ENCODE measurements at places on chromosomes 16 and 17.

DNA sequence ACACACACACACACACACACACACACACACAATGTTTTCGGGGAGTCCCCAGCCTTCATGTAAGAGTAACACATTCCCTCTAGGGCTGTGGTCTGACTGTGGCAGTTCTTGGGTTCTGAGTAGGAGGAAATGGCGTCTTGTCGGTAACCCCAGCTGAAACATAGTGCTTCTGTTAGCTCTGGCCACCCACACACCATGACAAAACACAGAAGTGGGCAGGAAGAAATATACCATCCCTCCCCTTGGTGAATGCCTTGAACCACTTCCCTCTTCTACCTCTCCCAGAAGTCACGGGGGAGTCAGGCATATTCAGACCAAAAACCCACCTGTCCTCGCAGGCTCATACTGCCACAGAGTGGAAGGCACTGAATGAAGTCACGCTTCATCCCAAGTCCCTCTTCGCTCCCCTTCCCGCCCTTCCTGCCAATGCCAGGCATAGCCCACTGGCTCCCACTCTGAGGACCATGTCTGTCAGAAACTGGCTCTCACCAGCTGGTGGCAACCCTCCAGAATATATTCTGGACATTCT lies 11.5 kb downstream of the SLC35B1 start:
- no peak for DNase-seq

DNA sequence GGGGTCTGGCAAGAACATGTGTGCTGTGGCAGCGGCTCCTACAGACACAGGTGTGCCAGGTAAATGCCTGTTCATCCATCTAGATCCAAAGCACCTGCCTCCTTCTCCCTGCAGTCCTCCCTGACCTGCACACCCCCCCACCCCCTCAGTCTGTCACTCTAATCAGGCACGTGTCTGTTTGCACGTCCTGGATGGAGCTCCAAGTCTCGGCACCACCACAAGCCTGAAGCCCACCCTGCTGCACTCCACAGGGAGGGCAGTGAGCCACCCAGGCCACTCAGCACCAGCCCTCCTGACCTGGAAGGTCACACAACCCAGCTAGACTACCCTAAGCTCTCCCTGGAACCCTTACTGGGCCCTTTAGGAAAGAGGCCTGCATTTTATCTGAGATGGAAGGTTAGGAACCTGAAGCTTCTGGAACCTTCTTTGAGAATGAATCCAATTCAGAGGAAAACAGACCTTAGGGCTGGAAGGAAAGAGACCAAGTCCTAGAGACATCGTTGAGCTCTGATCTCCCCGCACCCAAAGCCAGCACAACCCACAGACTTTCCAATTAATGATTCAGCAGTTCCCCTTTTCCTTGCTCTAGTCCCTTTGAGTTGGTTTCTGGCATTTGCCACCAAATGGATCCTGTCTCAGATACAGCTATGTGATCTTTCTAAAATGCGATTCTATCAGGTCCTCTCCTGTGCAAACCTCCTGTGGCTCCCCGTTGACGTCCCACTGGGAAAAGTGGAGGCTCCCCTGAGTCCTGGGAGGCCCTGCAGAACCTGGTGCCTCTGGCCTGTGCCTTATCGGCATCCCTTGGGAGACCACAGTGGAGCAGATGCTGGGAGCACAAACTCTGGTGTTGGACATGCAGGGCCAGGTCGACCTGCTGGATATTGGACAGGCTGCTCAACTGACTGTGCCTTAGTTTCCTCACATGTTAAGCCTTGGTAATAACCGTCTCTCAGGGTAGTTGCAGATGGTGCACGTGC lies 67.9 kb downstream of the PRMT7 start:
- DNase-seq, result no peak

DNA sequence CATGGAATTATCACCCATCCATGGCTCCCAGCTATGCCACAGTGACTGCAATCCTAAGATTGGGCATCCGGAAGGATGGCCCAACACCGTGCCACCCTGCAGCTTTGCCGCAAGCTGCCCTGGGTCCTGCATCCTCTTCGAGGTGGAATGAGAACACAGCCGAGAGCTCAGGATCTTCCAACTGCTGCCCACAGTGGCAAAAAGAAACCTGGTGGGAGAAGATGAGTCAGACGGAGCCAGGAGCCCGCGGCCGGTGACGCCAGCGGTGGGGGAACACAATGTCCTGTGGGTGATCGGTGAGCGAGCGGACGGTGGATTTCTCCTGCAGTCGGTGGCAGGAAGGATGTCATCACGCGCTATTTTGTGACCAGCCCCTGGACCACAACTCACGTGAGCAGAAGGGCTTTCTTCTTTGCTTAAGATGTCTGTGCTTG lies 20.1 kb downstream of the CD7 start:
- DNase-seq, result no peak

DNA sequence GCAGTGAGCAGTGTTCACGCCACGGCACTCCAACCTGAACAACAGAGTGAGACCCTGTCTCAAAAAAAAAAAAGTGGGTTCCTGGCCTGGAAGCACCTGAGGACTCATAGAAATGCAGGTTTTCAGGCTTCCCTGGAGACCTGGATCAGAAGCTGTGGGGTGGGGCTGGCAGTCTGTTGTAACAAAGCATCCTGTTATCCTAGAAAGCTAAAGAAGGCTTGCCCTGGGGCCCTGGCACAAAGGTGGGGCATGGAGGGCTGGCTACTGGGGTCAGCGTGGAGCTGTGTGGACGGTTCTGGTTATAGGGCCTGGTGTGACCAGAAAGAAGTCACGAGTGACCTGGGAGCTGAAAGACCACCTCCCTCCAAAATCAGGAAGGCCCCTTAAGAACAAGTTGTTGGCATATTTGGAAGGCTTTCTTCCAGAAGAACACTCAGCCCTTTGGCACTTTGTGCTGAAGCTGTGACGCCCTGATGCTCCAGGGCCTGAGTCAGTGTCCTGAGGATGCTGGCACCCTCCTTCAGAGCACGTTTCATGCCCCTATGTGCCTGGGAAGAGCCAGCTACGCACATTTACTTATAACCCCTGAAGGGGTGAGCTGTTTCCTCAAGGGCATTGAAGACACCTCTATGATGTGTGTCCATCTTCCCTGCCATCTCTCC lies 6.2 kb downstream of the CRISPLD2 start:
- no peak for DNase-seq

GRCh38 chr16:58043571-58044155 lies 18.1 kb downstream of the MMP15 start:
- no peak for DNase-seq

DNA sequence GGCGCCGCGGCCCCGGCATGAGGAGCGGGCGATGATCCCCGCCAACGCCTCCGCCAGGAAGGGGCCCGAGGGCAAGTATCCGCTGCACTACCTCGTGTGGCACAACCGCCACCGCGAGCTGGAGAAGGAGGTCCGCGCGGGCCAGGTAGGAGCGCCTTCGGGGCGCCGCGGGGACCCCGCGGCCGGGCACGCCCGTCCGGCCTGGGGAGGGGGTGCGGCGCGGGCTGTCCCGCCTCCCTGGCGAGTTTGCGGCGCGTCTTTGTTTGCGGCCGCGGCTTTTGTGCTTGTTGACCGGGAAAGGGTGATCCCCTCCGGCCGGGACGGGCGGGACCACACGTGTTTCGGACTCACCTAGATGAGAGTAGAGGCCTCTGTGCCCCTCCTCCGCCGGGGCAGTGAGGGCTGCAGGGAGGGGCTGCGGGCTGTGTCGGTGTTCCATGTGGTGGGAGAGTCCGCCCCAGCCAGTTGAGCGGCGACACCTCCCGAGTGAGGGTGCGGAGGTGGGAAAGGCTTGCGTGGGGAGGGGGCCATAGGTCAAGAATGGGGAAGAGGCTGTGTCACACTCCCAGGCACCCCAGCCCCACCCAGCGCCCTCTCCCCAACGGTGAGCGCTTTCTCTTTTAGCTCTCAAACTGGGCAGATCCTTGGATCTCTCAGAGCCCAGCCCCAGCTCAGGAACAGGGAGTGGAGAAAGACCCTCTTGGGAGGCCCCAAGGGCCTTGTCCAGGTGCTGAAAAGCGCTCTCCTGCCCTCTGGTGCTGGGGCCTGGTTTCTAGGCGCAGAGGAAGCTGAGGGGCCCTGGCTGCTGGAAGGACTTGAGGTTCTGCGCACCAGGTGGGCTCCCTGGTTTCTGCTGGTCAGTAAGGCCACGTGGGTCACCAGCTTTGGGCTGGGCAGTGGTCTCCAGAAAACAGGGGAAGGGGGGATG lies 923 bp downstream of the ANKRD13B start:
- DNase-seq, result no peak

- peak; percentile 11 for DNase-seq
These were observed 310.3 kb downstream of the CDH13 start for GRCh38 chr16:82936941-82937551.

DNA sequence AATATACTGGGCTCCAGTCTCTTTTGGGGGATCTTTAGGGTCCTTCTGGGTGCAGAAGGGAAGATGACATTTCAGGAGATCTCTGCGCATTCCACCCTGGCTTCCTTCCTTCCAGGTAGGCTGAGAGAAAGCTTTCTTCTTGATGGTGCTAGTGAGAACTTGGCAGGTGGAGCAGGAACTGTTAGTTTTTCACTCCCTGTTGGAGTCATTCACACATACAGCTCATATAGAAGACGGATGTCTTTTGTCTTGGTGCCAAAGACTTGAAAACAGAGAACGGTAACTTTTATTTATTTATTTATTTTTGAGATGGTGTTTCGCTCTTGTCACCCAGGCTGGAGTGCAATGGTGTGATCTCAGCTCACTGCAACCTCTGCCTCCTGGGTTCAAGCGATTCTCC lies 43.9 kb downstream of the PITPNC1 start:
- DNase-seq, result no peak

DNA sequence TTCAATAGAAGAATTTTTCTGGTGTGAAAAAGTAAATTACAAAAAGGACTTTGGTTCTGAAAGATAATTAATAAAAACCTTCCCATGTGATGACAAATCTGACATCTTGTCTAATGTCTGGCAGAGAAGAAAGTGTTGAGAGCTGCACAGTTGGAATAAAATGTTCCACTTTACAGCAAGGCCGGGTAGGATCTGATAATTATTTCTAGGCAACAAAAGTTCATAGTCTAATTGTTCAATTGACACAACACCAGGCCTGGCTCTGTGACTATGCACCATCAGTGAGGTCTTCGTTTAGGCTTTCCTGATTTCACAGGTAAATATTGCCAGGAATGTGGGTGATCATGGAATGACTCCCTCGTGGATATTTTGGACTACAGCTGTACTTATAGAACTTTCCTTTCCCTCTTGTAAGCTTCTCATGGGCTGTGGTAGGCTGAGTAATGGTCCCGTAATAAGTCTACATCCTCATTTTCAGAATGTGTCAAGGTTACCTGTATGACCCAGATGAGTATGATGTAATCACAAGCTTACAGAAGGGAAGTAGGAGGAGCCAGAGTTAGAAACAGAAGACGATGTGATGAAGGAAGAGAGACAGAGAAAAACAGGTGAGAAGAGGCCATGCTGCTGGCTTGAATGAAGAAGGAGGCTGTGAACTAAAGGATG lies 217.0 kb downstream of the CDH13 start:
- DNase-seq, result no peak

DNA sequence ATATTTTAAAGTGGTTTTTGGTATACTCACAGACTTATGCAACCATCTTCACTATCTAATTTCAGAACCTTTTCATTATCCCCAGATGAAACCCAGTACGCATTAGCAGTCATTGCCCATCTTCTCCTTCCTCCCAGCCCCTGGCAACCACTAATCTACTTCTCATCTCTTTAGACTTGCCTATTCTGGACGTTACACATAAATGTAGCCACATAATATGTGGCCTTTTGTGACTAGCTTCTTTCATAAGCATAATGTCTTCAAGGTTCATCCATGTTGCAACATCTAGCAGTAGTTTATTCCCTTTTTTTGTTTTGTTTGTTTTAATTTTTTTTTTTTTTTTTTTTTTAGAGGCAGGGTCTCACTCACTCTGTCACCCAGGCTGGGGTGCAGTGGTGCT lies 28.5 kb upstream of the C17orf107 start:
- DNase-seq, result no peak

- no peak for DNase-seq
These were observed 2.4 kb downstream of the SPN start for GRCh38 chr16:29665294-29666077.

GRCh38 chr16:89472711-89473075 lies 17.7 kb downstream of the ANKRD11 start:
- no peak for DNase-seq

DNA sequence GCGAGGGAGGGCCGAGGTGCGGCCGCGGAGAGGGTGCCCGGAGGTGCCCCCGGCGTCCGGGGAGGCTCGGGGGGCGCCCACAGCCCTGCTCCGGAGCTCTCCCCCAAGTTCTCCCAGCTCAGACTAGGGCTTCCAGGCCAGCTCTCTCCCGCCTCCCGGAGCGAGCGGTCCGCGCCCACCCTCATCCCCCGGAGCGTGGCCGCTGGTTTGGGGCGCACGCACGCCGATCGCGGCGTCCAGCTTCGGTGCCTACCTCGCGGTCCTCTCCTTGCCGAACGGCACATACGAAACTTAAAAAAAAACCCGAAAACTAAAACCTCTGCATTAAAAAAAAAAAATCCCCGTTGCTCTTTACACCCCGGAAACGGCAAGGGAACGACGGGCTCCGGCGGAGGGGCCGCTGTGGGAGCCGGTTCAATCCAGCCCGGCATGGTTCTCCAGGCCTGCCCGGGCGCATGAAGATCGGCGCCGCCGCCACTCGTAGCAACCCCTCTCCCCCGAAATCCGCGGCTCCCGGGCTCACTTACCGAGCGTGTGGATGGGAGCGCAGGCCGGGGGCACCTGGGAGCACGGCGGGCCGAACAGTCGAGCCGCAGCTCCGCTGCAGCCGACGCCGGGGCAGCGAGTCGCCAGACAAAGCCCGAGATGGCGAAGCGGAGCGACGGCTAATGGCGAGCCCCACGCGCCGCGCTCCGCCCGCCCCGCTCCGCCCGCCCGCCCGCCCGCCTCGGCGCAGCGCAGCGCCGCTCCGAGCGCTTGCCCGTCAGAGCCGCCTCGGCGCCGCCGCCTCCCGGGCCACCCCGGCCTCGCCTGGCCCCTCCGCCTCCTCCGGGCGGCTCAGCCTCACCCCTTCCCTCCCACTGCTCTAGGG lies 973 bp upstream of the UBTF start:
- no peak for DNase-seq

DNA sequence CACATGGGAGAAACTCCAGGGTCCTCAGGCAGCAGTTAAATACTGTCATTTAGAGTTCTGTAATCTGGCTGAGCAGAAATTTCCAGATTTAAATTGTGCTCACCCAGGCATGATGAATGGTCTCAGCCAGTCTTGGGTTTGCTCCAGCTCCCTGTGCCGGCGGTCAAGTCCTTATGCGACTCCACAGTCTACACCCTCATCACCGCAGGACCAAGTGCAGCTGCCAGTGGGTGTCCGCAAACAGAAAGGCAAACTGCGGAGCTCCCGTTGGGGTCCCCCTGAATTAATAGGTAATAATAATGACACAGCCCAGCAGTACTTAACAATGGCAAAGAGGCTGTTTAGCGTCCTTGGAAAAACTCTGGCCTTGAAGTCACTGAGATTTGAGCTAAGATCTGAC lies 3.9 kb upstream of the CACNG4 start:
- DNase-seq, result no peak

- no peak for DNase-seq
These were observed 22.2 kb downstream of the SLC43A2 start for GRCh38 chr17:1606352-1606985.

- no peak for DNase-seq
These were observed 59.1 kb downstream of the TIMM22 start for GRCh38 chr17:1055751-1056645.

- no peak for DNase-seq
These were observed 154.0 kb downstream of the IRF8 start for GRCh38 chr16:86052926-86053325.
